ENCODE measurements at places on chromosomes 6 and 20.

DNA sequence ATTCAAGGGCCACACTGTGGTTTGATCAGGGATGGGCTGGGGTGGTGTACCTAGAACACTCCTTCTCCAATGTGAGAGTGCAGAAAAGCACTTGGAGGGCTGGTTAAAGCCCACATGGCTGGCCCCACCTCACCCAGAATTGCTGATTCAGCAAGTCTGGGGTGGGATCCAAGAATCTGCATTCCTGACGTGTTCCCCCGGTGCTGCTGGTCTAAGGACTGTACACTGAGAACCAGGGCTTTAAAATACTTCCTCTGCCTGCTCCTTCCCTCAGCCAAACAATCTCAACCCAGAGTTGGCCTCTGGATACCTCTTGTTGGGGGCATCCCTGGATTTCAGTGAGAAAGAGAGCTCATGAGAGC lies 13.4 kb upstream of the OCSTAMP start:
- DNase-seq, result no peak

DNA sequence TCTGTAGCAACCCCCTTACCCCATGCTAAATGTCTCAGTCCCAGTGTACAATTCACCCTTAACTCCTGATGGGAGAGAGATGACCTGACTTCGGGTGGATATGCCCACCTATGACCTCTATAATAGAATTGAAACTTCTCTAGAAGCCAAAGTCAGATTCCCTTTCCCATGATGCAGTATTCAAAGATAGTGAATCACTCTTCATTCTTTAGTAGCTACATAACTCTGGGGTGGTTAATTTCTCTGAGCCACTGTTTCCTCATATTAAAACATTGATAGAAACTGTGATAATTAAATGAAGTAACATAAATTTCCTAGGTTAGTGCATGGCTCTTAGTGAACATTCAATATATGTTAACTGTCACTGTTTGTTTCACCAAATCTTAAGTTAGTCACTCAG lies 500.4 kb downstream of the COL12A1 start:
- DNase-seq, result no peak

GRCh38 chr6:111061508-111061907 lies 25.8 kb upstream of the SLC16A10 start:
- DNase-seq, result no peak

DNA sequence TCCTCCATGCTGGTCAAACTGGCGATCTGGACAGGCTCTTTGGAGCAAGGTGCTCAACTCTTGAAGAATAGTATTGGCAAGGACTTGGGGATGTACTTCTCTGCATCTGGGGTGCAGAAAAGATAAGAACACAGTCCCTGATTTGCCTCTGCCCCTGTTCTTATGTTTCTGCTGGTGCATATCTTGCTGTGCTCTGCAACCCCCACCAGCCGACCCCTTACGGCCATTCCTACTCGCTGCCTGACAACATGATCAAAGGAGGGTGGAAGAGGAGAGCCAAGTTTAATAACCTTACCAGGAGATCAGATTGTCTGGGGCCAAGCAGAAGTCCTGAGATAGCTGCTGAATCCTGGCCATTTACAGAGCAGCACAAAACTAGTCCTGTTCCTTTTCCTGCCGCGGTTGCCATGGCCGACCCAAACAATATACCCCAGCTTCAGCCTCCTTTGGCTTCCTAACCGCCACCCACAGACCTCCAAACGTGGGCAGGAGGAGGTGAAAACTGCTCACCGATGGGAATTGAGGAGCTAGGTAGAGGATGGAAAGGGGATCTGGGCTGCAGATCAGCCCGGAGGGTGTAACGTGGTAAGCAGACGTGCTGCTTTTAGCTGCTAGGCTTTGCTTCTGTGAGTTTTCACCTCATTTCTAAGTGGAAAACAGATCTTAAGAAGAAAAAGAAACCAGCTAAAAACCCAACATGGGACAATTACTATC lies 60.9 kb downstream of the ATXN1 start:
- peak; percentile 75 for DNase-seq

DNA sequence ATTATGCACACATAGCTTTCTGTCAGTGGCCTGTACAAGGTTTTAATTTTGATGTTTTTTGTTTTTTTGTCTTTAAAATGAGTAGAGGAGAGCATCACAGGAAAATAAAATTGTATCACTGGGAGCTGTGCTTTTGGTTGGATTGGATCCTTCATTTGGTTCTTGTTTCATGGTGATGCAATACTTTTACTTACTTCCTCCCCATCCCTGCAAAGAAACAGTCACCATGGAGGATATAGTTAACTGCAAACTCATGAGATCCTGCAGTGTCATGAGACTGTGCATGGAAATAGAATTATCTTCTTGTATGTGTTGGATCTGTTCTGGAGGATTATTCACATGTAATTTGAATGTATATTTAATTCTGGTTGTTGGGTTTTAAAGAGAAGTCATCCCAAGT lies 122.3 kb downstream of the JARID2 start:
- DNase-seq, result no peak

GRCh38 chr20:53917145-53918019 lies 153.0 kb downstream of the BCAS1 start:
- DNase-seq, result no peak

DNA sequence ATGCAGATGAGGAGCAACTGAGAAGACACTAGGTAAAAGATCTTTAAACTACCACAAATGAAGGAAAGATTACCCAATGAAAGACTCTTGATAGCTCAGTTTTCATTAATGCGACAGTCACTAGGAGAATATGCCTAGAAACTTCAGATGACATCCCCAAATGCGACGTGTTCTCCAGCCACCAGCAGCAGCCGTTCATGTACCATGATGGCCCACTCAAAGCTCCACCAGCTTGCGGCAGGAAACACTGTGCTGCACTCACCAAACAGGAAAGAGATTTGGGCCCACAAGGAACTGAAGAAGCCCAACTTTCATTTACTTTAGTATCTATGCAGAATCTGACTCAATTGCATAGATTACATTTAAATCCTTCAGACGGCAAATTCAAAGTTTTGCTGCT lies 7.5 kb downstream of the DIDO1 start:
- peak; percentile 63 for DNase-seq

DNA sequence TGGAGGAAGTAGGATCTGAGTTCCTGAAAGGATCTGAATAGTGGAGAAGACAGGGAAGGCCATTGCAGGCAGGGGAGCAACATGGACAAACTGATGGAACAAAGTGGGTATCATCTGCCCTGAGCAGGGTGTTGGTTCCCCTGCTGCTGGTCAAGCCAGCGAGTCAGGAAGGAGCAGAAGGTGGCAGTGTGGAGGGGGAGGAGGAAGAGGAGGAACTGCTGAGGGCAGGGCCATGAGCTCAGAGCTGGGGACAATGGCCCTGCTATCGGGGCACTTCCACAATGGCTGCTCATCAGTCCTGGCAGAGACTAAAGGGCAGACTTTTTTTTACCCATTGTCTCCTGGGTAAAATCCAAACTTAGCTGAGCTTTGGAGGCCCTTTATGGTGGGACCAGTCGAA lies 13.6 kb downstream of the CNBD2 start:
- DNase-seq, result no peak

DNA sequence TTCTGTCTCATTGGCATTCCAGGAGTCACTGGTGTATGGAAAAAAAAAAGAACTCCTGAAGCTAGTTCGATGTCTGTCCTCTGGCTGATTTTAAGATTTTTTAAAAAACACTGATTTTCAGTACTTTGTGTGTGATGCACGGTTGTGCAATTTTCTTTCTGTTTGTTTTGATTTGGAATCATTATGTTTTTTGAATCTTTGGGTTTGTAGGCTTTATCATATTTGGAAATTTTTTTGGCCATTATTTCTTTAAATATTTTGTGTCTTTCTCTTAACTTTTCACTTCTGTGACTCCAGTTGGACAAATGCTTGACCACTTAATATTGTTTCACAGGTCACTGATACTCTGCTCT lies 327.2 kb downstream of the BCKDHB start:
- no peak for DNase-seq

GRCh38 chr20:31606804-31607639 lies 1.9 kb downstream of the ID1 start:
- DNase-seq, result no peak

DNA sequence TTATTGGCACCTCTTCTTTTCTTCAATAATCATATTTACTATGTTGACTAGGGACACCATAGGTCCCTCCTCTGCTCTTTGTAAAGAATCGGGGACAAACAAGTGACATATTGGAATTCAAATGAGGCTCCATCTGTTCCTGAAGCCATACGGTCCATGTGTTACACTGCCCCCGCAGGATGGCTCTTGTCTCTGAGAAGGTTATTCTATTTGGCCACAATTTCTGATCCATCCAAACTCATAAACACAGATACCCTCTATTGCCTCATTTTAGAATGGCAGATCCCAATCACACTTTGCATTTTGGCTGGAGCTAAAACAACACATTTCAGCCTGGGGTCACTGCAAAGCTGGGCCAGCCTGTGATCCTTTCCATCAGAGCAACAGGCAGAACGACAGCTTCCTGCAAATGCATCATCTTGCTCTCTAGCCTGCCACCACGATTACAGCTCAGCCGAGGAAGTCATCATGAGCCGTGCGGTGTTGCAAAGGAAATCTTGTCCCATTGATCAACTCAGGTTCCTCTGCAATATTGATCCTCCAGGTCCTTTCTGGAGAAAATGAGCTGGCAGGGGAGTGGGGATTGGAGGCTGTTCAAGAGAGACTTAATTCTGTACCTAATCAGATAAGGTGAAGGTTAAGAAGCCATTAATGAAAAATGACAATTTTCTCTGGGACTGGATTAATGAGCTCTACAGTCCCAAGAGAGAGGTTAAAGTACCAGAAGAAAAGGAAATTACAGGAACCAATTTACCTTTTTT lies 73.1 kb downstream of the AGPAT4 start:
- DNase-seq, result no peak

DNA sequence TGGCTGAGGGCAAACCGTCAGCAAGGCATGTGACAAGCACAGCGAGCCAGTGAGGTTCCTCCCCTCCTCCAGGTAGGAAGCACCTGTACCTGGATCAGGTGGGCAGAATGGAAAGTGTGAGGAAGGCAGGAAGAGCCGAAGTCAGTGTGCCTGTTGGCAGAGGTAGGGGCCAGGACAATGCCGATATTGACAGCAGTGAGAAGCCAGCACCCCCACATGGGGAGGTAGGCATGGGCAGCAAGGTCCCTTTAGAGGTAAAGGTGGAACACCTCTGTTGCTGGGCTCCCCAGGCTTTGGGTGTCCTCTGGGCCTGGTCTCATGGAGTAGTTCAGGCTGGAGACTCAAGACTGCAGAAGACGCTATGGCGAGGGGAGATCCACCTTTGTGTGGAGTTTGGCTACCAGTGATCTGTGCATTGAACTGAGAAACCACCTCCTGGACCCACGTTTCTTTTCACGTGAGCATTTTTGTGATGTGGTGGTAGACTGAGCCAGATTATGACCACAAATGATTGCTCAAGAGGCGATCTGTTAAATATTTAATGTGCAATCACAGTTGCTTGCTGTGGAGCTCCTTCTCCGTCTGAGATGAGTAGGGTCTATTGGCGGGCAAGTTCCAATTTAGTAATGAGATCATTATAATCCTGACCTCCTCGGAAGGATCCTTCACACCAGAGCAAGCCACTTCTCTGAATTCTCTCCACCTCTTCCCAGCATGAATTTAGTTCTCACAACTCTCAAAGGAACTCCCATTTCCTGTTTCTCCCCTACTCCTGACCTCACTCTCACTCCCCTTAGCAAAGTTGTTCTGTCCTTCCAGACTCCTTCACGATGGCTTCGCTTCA lies 174.8 kb downstream of the CDH26 start:
- no peak for DNase-seq

DNA sequence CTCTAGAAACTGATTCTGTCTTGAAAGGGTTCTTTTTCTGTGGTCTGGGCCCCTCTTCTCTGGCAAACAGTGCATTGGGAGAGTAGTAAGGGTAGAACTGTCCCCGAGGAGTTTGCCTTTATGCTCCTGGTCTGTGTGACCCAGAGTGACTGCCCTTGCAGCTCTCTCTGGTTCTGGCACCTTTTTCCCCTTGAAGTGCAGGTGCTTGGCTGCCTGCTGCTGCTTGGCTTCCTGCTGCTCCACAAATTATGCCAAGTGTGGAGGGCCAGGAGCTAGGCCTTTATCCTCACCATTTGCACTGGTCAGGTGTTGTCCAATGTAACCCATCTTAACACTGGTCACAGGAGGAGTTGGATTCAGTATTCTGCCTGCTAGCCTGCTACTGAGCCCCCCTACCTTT lies 11.2 kb downstream of the KIZ start:
- DNase-seq, result no peak

DNA sequence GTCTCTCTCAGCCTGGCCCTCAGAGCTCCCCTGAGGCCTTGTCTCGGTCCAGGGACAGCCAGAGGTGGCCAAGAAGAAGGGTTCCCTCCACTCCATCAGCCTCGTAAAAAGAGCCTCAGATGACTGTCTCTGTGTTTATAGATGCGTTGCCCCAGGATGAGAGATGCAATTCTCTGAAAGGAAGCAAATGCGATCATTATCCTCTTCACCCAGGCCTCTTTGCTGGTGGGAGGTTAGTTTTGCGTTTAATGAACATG lies 90.4 kb downstream of the YTHDF1 start:
- no peak for DNase-seq

DNA sequence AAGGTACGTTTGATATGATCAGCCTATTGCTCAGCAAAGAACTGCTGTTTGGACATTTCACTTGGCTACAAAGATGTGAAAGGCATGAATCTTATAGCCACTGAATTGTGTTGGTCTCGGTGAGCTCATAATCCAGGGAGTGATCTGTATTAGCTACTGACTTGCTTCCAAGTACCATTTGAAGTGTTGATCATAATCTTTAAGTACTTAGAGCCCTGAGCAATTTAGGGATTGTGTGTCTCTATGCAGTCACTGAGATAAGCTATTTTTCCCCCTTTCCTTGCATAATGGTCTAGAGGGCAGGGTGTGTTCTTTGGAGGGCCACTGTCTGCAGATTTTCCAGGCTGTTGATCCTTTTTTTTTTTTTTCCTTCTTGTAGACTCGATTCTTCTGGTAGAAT lies 393.6 kb downstream of the ESR1 start:
- DNase-seq, result no peak

- no peak for DNase-seq
Observed at GRCh38 chr6:14838133-14838583, 407.7 kb upstream of the JARID2 start.

DNA sequence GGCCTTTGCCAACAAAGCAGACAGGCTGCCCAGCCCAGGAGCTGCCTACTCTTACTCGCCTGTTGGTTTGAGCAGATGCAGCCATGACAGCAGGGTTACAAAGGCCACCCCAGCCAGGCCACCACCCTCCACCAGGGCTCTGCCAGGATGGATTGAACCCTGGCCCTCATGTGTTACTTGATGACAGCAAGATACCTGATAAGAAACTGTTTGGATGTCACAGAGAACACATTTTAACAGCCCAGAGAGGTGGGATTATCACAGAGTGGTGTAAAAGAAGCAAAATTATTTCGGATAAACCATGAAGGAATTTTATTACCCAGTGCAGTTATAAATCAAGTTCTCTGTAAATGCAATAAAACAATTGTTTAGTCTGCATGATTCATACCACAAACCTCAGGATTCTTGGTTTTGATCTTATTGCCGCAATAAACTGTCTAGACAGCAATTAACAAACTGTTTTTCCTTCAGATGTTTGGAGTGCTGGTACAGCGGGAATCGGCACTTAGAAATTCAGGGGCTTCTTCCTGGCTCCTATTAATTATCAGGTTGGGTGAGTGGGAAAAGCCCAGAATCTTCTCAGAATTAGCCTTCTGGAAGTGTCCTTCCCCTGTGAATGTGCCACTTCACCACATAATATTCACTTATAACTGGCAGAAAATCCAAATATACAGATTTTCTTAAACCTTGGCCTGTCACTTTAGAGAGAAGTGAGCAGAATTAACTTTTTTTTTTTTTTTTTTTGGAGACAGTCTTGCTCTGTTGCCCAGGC lies 58.0 kb upstream of the SALL4 start:
- DNase-seq, result no peak

Measured in CD4-positive, alpha-beta T cell treated with Interleukin-12 subunit alpha and Interleukin-12 subunit beta, for 1 hour (primary cell).